ENCODE measurements at places on chromosomes 7 and 10. TPM values are rescaled to one million over a fixed set of nuclear protein-coding genes. Genes with fewer than 3 reads are reported as not detected.

The MACROH2A2 gene
- 76.9 TPM for polyA plus RNA-seq

The TMEM178B gene
- 0.50 TPM for polyA plus RNA-seq

The SEMA4G gene
- polyA plus RNA-seq = 41.1 TPM

The CPA1 gene
- polyA plus RNA-seq = 1.2 TPM

The CD36 gene
- 32.0 TPM for polyA plus RNA-seq

The EGR2 gene
- 2.3 TPM for polyA plus RNA-seq

The NACAD gene
- 7.9 TPM for polyA plus RNA-seq

The GHRHR gene
- 0.69 TPM for polyA plus RNA-seq

The CCDC172 gene
- not detected for polyA plus RNA-seq
